T-helper 2 cell treated with Interferon-gamma antibody and Interleukin-4, amounts not matched to agents 5 μg/mL and 100 μg/mL, for 36 hours (primary cell): ENCODE measurements at places on chromosomes 5 and 9.

- no peak for DNase-seq
Measured at GRCh38 chr5:123856766-123857165, 344.8 kb downstream of the CSNK1G3 start.

DNA sequence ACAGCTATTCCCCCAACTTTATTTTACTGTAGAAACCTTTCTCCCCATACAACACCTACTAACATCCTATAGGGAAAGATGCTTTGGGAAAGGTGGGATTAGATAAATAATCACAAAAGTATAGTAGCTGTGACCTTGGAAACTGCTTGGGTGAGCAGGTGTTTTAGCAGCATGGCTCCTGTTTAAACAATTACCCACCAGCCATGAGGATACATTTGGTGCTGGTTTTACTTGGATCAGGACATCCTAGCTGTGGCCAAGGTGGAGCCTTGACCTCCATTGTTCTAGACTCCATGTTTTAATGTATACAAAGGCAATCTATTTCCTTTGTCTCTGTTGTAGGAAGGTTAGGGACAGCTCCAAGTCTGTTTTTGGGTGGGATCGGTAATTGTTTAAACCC lies 56.8 kb upstream of the ALDH1B1 start:
- no peak for DNase-seq

DNA sequence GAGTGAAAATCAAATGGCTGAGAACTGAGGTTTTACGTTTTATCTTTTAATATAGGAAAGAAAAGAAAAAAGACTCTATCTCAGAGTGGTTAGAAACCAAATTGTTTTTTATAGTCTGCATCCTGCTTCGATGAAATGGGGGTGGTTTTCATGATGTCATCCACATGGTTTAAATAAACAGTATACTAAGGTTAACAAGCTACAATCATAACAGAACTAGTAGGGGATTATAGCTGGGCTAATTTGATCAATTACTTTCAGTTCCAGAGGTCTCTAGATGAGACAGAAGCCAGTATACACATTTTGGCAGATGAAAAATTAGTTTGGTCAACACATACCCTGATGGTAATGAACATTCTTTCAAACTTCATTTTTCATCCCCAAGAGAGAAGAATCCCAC lies 106.3 kb upstream of the SNX2 start:
- no peak for DNase-seq

DNA sequence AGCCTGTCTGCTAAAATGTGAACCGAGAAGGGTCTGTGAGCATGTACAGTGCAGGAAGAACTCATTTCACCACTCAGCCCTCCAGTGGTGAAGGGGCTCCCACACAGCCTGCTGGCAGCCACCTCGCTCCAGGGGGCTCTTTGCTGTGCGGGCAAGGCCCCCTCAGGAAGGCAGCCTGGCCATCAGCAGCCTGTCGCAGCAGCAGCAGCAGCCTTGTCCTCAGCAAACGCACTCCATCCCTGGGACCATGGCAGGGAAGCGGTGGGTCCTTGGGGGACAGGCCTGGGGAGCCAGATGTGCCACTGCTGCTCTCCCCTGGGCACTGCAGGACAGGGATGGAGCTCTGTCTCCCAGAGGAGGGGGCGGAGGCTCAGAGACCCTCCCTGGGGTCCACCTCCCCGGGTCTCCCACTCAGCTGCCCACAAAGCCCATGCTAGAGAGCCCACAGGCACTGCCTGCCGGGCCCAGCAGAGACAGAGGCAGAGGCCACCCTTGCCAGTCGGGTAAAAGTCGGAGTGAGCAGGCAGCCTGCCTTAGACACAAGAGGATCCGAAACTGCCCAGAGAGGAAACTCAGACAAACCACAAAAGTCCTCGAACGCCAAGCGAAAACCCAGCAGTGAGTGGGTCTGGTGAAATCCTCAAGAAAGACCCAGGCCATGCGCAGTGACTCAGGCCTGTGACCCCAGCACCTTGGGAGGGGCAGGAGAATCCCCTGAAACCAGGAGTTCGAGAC lies 8.0 kb downstream of the BRD3 start:
- DNase-seq = no peak

- no peak for DNase-seq
Measured at GRCh38 chr9:95157481-95158151, 159.9 kb downstream of the FANCC start.

- no peak for DNase-seq
Measured at GRCh38 chr5:106171708-106172107, 1499.0 kb downstream of the EFNA5 start.

DNA sequence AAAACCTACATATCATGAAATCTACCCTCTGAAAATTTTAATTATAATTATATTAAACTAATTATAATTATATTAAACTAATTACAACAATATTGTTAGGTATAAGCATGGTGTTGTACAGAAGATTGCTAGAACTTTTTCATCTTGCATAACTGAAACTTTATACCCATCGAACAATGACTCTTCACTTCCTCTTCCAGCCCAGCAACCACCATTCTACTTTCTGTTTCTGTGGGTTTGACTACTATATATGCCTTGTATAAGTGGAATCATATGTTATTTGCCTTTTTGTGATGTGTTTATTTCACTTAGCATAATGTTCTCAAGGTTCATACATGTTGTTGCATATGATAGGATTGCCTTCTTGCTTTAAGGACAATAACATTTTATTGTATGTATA lies 274.2 kb upstream of the CCNH start:
- DNase-seq = no peak

DNA sequence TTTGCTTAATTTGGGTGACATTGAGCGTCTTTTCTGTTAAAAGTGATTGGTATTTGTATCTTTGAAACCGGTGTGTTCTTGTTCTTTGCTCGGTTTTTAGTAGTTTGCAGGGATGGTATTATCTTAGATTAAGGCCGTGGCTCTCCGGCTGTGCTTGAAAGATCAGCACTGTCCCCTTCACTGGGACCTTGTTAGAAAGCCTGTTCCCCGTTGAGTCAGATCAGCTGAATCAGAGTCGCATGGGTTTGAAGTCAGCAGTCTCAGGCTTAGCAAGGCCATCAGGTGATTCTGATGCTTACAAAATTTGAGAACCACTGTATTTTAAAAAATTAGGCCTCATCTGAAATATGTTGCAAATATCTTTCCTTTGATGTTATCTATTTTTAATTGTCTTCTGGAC lies 5.0 kb downstream of the DIRAS2 start:
- DNase-seq = no peak

DNA sequence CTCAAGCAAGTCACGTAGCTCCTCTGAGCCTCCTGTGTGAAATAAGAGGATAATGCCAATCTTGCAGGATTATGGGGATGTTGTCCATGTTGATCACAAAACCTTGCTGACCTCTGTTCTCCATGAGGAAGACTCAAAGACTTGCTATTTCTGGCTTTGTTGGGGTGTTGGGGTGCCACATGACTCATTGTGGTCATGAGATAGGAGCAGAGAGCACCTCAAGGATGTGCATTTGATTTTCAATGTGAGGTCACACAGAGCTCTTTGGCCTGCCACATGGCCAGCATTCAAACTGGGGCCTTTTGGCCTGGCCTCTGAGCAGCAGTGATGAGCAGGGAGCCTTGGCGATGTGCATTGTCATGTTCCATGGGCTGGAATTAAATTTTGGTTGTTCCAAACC lies 380.3 kb downstream of the GADD45G start:
- DNase-seq = peak; percentile 46

- DNase-seq = no peak
Measured at GRCh38 chr5:140568443-140569063, 3.9 kb downstream of the SLC35A4 start.

DNA sequence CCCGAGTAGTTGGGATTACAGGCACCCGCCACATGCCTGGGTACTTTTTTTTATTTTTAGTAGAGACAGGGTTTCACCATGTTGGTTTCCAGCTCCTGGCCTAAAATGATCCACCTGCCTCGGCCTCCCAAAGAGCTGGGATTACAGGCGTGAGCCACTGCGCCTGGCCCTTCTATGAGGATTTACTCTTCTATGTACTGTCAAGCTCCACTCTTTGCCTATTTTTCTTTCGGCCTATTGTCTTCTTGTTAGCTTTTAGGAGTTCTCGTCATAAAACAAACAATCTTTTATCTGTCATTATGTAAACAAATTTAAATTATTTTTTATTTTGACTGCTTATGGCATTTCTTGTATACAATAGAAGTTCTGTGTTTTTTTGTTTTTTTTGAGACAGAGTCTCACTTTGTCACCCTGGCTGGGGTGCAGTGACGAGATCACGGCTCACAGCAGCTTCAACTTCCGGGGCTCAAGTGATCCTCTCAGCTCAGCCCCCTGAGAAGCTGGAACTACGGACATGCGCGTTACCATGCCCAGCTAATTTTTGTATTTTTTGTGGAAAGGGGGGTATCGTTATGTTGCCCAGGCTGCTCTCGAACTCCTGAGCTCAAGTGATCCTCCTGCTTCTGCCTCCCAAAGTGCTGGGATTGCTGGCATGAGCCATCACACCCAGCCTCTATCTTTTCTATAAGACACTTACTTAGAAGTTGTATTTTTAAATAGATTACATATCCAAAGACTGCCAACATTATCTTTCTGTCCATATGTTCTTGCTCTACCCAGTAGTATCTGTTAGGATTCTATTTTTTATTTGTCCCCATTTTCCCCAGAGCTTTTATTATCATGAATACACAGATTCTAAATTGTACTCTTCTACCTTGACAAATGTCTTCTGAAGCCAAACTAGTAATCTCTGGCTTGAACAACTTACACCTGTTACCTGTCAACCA lies 29.2 kb downstream of the CSNK1A1 start:
- no peak for DNase-seq

GRCh38 chr9:81687521-81688261 lies 1.7 kb downstream of the TLE1 start:
- no peak for DNase-seq
